ENCODE measurements at places on chromosomes 16 and 17. TPM values are rescaled to one million over a fixed set of nuclear protein-coding genes. Genes with fewer than 3 reads are reported as not detected.

DNA sequence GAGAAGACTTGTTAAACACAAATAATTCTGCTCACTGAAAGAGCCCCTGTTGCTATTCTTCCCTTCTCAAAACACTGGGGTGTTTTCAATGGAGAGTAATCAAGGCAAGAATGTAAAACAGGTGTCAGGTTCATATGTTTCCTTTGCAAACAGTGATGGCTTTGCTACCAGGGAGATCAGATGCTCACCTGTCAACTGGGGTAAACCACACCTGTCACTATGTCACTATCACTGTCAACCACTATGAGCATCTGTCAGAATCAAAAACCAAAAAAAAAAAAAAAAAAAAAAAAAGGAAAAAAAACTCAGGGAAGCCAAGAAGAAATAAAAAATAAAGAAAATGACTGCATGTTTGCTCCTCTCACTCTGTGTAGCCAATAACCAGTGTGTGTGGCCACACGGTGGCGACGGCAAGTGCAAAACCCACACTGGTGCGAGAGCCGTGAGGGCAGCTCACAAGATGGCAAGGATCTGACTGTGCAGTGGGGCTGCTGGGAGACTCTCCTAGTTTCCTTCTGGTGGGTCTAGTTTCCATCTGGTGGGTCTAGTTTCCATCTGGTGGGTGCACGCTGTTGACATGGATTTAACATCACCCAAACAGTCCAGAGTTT, 22.7 kb downstream of the USP22 start:
- peak overlapping the region; percentile 65 for H3K27ac ChIP-seq
- DNase-seq = no peak

- no peak for DNase-seq
- peaks cover 15% of the 10 kb centered on the region for H3K36me3 ChIP-seq
- peak overlapping the region; percentile 47 for H3K27ac ChIP-seq
- no peak overlapping the region for H3K4me3 ChIP-seq
- peaks cover 4% of the 10 kb centered on the region for H3K4me1 ChIP-seq
- H3K27me3 ChIP-seq = no peaks in the 10 kb centered on the region
These were observed 54.5 kb upstream of the MRC2 start for GRCh38 chr17:62572888-62573401.

- peaks cover 3% of the 10 kb centered on the region for H3K27me3 ChIP-seq
- DNase-seq = no peak
- no peak overlapping the region for H3K4me3 ChIP-seq
- no peaks in the 10 kb centered on the region for H3K4me1 ChIP-seq
- H3K27ac ChIP-seq = no peak overlapping the region
These were observed 384.9 kb upstream of the SOX9 start for GRCh38 chr17:71735893-71736292.

- DNase-seq = no peak
- peaks cover 7% of the 10 kb centered on the region for H3K4me1 ChIP-seq
- H3K27me3 ChIP-seq = peaks cover 12% of the 10 kb centered on the region
- no peak overlapping the region for H3K4me3 ChIP-seq
- no peak overlapping the region for H3K27ac ChIP-seq
These were observed 49.2 kb upstream of the EMP2 start for GRCh38 chr16:10629592-10629963.

DNA sequence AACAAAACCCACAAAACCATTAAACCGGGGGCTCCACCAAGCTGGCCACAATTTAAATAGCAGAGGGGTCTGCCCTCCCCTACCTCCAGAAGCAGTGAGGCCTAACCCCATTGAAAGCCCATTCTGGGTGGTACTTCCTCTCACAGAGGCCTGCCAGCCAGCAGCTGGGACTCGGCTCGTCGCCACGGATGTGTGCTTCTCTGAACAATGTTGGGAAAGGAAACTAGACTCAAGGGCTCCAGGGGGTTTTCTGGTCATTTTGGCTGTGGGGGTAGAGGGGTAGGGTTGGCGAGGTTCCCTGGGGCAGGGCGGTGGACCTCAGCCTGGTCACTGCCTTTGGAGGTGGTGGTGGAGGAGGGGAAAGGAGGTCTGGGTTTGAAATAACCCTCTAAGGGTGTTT, 4.7 kb upstream of the PLCG2 start:
- H3K27ac ChIP-seq = no peak overlapping the region
- H3K4me1 ChIP-seq = peaks cover 2% of the 10 kb centered on the region
- no peak for DNase-seq

- peaks cover 23% of the 10 kb centered on the region for H3K27me3 ChIP-seq
- no peaks in the 10 kb centered on the region for H3K36me3 ChIP-seq
- H3K4me3 ChIP-seq = no peak overlapping the region
- DNase-seq = no peak
- H3K4me1 ChIP-seq = peaks cover 2% of the 10 kb centered on the region
These were observed 1034.8 kb upstream of the RBFOX1 start for GRCh38 chr16:6297666-6298410.

The EVI2B gene
- not detected for total RNA-seq

GRCh38 chr16:10081201-10081940, 100.9 kb downstream of the GRIN2A start:
- peaks cover 26% of the 10 kb centered on the region for H3K27me3 ChIP-seq
- H3K4me3 ChIP-seq = no peak overlapping the region
- H3K4me1 ChIP-seq = peaks cover 42% of the 10 kb centered on the region
- DNase-seq = no peak

- no peak for DNase-seq
- no peaks in the 10 kb centered on the region for H3K36me3 ChIP-seq
- H3K27ac ChIP-seq = no peak overlapping the region
- H3K4me1 ChIP-seq = no peaks in the 10 kb centered on the region
- H3K27me3 ChIP-seq = no peaks in the 10 kb centered on the region
- H3K4me3 ChIP-seq = no peak overlapping the region
These were observed 918.7 kb downstream of the CDH11 start for GRCh38 chr16:64203126-64203525.

DNA sequence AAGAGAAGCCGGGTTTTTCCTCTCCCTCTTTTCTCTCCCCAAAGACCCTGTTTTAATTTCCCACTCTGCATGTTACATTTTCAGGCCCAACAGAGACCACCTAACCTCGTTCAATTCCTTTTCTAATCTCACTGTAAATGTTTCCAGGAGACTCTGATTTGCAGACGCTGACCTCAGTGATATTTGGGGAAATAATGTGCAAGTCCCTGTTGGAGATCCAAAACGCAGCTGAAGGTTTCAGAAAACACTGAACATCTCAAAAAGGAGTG, 386.6 kb downstream of the NPIPA8 start:
- H3K27me3 ChIP-seq = peaks cover 19% of the 10 kb centered on the region
- DNase-seq = no peak
- H3K4me1 ChIP-seq = peaks cover 29% of the 10 kb centered on the region
- H3K36me3 ChIP-seq = no peaks in the 10 kb centered on the region
- H3K4me3 ChIP-seq = no peak overlapping the region

DNA sequence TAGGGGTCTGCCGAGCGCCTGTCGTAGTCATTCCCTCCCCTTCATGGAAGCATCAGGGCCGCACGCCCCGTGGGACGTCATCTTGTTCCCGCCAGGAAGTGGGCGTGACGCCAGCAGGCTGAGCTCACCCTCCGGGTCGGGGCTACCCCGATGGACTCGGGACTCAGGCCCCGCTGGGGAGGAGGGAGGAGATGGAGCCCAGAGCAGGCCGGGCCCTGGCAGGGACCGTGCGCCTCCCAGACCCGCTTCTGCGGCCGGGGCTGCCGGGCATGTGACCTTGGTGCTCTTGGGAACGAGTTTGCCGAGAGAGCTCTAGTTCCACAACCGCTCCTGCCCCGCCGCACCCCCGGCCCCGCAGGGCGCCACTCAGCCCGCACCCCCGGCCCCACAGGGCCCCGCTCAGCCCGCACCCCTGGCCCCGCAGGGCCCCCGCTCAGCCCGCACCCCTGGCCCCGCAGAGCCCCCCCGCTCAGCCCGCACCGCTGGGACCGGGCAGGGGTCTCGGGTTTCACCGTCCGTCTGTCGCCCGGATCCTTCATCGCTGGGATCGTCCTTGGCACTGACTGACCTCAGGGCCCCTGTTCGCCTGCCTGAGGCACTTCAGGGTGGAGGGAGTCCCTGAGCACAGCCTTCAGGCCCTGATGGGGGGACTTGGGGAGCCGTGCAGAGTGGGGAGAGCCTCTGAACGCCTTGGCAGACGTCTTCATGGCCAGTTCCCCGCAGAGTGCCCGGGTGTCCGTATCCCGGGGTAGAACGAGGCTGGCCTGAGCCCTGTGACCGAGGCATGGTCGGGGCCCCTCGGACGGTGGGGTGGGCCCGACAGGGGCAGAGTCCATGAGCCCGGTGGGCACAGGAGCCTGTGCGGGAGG, 5.8 kb downstream of the CACNA1H start:
- H3K36me3 ChIP-seq = peaks cover 1% of the 10 kb centered on the region
- H3K4me1 ChIP-seq = peaks cover 13% of the 10 kb centered on the region
- peaks cover 3% of the 10 kb centered on the region for H3K27me3 ChIP-seq
- no peak overlapping the region for H3K27ac ChIP-seq
- no peak for DNase-seq

The FBXL16 gene
- 4.3 TPM for total RNA-seq

The RILP gene
- total RNA-seq = 1.5 TPM

- no peak overlapping the region for H3K4me3 ChIP-seq
- no peak for DNase-seq
- H3K27ac ChIP-seq = no peak overlapping the region
- H3K27me3 ChIP-seq = no peaks in the 10 kb centered on the region
- H3K36me3 ChIP-seq = peaks cover 12% of the 10 kb centered on the region
These were observed 27.0 kb downstream of the CBFB start for GRCh38 chr16:67055712-67056487.

All from progenitor cell of endocrine pancreas (in vitro differentiated cells).